ENCODE measurements at places on chromosomes 4 and X.

GRCh38 chr4:56048702-56049431 is 100.1 kb downstream of the CEP135 start:
- no peak for DNase-seq

DNA sequence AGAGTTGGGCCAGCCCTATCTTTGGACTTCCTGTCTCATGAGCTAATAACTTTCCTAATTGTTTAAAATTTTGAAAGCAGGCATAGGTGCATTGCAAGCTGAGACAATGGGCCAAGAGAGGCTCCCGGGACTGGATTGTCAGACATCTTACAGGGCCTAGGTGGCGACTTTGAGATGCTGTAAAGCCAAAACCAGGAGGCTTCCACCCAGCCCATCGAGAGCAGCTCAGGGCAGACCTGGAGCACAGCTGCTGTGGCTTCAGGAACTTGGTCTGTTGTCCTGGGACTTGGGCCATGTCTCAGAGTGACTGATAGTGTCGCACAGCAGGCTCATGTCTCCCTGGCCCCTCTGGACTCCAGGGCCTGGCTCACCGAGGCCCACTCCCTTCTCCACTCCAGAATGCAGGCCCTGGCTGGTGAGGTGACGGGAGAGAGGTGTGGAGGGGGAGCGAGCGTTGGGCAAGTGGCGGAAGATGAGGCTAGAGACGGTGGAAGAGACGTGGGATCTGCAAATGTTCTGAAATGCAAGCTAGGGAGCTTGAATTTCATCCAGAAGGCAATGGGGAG is 24.1 kb upstream of the MTM1 start:
- no peak for DNase-seq

- no peak for DNase-seq
Observed at GRCh38 chr4:89563431-89563830, 255.8 kb upstream of the GPRIN3 start.

DNA sequence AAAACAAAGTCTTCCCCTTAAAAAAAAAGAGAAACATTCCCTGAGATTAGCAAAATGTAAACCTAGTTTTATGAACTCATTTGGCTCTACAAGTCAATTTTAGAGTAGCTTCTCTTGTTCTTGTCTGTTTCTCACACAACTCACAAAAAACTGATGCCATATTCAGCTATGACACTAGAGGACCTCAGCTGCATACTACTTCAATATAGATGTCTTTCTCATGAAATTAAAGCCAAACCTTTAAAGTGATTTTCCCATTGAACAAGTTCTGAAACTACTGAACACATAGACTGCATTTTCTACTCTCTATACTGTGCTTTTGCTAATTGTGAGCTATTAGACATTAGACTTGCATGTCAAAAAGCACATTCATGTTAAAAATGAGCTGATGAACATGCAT is 49.8 kb downstream of the TBCK start:
- DNase-seq, result no peak

All from esophagus squamous epithelium (tissue), 5 donors.